Non-pigmented ciliary epithelial cell (primary cell): ENCODE measurements at places on chromosomes 16 and 17.

- DNase-seq, result no peak
These were observed 461.3 kb downstream of the PMP22 start for GRCh38 chr17:14803826-14804225.

GRCh38 chr17:43935204-43935925 is 6.9 kb downstream of the PPY start:
- no peak for DNase-seq

GRCh38 chr17:68033636-68034451 is 1.7 kb upstream of the KPNA2 start:
- DNase-seq, result peak; percentile 59

DNA sequence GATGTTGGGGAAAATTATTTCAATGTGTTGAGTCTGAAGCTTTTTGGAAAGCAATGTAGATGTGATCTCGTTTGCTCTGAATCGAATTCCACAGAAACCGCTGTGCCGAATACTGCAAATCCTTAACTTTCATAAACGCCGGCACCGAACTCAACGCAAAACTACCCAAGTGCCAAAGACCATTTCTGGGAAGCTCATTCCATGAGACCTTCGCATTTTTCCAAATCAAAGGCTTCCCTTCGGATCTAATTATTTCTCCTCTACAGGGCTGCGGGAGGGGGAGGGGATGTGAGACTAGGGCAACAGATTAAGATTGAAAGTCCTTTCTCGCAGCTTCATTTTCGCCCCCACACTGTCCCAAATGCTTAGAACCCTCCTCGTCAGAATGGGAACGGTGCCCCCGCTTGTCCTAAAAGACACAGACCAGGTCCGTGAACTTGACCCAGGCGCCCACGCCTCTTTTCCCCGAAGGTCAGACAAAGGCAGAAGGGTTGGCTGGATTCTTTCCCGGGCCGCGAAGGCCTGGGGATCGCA is 4.0 kb downstream of the PRAC1 start:
- DNase-seq, result no peak

- DNase-seq, result no peak
These were observed 83.7 kb upstream of the CRHR1 start for GRCh38 chr17:45700171-45701090.

- no peak for DNase-seq
These were observed 19.8 kb downstream of the ANKFN1 start for GRCh38 chr17:56173026-56173425.

- DNase-seq, result no peak
These were observed 5.9 kb downstream of the ZNF207 start for GRCh38 chr17:32355649-32356377.

- DNase-seq, result no peak
These were observed 142.0 kb downstream of the ZNF18 start for GRCh38 chr17:11855306-11855705.

GRCh38 chr16:85522308-85522841 is 90.7 kb upstream of the GSE1 start:
- DNase-seq, result no peak

GRCh38 chr16:57405097-57405496 is 530 bp downstream of the CCL17 start:
- DNase-seq, result no peak

- DNase-seq, result no peak
These were observed 222.5 kb upstream of the GSE1 start for GRCh38 chr16:85390511-85391174.

DNA sequence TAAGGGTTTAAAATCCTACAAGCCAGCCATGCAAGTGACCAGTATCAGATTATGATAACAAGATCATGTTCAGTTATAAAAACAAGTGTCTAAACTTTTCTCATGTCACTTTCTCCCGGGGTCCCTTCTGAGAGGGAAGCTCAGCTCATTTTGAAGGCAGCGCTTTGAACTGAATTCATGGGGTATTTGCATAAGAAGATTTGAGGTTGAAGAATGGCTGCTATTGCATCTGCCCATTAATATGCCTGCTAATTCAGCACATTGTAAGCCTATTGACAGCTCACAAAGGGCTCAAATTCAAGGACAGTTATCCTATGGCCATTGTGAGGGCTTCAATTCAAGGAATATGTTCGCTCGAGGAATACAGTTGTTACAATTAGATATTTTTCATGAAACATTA is 290.2 kb upstream of the IRX3 start:
- no peak for DNase-seq

GRCh38 chr17:75612906-75613626 is 20.2 kb upstream of the SMIM5 start:
- no peak for DNase-seq

GRCh38 chr16:48102083-48103008 is 53.4 kb downstream of the ABCC12 start:
- DNase-seq, result no peak

DNA sequence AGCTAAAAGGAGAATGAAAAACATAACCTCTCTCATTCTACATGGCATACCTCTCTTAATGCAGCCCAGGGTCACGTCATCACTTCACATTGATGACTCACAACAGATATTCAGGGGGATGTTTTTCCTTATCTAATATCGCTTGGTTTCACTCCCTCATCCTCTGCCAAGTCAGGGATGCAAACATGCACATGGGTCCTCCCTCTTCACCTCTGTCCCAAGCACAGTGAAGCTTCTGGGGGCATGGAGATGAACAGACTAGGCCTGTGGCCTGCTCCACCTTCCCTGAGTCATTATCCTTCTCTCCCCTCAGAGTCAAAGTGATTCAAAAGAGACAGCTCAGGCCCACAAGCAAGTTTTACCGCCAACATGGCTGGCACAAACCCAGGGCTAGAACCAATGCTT is 2.3 kb upstream of the MT2A start:
- DNase-seq, result no peak

DNA sequence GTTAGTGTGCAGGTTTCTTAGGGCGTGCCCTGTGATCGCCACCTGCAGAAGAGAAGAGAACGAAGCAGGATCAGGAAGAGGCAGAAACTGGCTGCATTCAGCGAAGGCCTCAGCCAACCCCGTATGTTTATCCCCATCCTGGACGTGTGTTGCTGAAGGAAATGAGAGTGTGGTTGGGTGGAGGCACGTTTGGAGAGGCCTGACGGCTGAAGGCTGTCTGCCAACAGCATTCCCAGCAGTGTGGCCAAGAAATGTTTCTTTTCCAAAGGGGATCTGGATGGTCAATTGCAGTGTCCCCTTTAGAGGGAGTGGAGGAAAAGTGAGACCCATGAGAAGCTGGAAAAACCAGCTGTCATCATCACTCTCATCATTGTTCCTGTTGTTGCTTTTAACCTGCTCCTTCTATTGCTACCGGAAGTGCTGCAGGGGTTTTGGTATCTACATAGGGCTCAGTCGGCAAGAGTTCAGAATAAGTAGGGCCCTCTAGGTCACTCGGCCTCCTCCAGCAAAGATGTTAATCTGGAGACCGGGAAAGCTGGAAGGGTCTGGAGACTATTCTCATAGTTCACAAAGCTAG is 46.5 kb upstream of the SLC47A1 start:
- DNase-seq, result no peak

DNA sequence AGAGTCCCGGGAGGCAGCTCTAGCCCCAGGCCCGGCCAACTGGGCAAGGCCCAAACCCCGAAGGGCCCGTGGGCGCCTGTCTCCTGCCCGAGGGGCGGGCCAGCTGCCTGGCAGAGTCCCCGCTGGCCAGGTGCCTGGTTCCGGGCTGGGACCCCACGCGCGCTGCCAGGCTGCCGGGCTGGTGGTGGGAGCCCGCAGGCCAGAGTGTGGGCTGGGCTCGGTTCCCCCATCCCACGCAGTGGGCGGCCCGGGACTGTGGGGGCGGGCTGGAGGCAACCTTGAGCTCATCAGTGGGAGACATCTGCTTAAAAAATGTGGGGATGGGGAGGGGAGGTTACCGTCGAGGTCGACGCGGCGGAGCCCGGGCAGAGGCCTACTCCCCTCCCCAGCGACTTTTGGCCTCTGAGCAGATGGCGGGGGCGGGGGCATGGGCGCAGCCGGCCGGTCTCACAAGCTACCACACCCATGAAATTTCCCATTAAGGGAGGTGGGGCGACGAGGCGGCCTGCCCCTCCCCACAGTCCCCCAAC is 176.4 kb upstream of the GSE1 start:
- no peak for DNase-seq

DNA sequence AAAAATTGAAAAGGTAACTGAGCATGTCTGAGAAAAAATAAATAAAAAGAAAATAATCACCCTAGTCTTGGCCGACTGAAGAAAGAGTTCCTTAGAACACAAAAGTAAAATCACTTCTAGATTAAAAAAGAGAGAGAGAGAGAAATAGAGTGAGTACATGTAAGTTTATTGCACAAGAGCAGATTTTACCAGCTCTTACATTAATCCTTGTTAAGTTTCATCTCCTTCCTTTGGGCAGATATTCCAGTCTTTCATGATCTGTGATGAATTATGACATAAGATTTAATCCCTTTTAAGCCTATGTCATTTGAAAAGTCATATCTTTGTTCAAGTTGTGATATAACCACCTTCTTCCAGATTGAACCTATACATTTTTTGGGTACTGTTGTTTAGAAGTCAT is 54.8 kb downstream of the NFAT5 start:
- no peak for DNase-seq
